ENCODE measurements at places on chromosomes 7 and 10.

DNA sequence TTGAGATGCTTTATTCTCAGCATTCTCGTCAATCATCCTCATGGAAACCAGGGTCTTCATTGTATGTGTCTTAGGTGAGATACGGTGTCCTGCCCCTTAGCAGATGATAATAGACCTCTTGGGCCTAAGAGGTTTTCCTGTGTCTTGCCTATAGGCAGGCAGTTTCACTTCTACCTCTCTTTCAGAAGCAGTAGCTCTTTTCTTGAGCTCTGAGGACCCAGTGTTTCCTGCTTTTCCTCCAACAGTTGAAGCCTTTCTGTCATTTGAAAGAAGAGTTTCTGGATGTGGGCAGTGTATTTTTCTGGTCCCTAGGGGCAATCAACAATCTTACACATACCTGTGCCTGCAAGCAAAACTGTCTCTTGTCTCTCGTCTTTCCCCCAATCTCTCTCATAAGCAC is 1550.3 kb upstream of the LRRTM3 start:
- no peak for DNase-seq

DNA sequence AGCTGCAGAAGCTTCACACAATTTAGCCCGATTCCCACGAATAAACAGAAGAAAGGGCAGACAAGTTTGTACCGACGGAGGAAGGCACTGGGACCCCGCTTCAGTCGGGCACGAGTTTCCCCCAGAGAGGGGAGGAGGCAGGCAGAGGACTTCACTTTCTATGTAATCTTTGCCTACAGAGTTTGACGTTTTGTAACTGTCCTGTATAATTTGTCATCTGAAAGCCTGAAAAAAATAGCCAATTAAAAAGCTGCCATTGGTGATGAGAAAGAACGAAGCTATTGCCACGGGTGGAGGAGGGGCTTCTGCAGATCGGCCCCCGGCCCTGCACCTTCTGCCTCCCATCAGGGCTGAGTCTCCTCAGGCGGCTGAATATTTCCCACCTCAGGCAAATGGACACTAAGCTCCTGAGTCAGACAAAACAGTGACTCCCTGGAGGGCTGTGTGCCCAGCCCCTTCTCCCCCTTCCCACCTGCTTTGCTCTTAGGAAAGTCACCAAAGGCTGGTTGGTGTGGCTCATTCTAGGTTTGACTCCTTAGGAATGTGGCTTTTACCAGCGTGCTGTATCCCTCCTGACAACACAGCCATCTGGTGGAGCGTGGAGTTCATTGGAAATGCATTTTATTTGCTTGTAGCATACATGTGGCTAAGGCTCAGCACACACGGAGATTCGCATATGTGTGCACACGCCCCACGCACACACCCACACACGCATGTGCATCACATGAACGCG is 117.4 kb downstream of the VIPR2 start:
- no peak for DNase-seq

DNA sequence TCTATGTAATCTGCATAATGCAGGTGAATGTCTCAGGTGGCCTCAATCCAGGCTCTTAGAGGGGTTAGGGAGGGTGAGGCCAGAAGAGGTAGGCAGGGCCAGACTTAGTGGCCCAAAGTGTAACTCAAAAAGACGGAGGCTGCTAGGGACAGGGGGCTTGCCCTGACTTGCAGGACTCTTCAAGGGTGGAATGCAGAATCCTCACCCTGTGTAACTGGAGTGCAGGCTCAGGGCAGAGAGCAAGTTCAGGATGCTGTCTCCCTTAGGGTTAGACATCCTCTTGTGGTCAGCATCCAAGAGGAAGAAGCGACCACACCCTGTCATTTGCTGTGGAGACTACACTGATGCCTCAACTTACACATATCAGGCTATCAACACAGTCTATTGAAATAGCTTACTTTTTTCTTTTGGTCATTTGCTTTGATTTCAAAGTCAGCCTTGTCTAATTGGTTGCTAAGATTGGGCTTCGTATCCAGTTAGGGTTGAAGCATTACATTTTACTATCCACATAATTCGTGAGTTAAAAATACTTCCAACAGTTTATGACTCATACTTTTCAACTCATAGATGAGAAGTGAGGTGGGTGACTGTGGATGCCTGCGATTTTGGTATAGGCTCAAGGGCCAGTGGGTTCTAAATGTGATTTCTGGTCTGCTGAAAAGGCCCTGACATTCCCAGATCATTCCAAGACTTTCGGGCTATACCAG is 563.6 kb downstream of the SUGCT start:
- no peak for DNase-seq

DNA sequence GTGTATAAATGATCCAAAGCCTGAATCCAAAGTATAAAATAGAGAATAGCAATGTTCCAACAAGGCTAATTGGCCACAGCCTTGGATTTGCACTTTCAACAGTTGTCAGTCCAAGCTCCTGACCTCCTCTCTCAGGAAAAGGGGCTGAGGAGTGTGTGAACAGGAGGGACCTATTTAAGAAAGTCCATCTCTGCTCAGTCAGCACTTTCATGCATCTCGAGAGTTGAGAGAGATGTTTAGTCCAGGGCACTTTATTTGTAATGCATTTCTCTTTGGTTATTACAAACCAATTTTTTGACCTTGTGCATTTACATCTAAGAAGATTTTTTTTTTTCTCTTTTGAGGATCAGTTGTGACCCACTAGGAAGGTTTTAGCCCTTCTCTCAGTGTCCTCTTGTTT is 244.2 kb downstream of the CREB5 start:
- no peak for DNase-seq

- DNase-seq, result no peak
These were observed 47.6 kb downstream of the STEAP1B start for GRCh38 chr7:22452142-22452959.

- peak; percentile 83 for DNase-seq
These were observed 142.4 kb downstream of the SH3PXD2A start for GRCh38 chr10:103712898-103713498.

DNA sequence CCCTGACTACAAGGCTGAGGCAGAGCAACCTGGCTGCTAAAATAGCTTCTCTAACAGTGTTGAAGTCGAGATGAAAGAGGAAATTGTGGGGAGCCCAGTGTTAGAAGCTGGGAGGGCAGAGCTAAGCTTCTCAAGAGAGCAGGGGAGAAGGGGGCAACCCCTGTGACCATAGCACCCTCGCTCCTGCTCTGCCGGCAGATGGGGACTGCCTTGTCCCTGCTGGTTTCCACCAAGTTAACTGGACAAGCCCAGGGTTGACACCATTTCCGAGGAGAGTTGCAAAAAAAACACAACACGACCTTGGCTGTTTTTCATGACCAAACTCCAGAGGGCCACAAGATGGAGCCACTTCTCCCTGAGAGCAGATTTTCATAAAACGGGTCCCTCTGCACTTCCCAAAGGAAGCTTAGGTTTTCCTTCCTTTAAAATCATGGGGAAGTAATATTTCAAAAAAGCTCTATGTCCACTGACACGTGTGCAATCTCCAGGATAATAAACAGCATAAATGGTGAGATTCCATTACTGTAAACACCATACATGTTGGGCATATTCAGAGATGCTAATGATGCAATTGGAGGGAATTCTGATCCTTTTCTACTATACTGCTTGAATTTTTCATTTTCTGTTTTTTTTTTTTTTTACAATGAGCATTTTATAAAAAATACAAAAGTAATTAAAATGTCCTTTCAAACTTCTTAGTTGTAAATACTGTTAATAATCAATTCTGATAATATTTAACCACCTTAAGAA is 140.4 kb downstream of the PIP4K2A start:
- DNase-seq, result peak; percentile 13

DNA sequence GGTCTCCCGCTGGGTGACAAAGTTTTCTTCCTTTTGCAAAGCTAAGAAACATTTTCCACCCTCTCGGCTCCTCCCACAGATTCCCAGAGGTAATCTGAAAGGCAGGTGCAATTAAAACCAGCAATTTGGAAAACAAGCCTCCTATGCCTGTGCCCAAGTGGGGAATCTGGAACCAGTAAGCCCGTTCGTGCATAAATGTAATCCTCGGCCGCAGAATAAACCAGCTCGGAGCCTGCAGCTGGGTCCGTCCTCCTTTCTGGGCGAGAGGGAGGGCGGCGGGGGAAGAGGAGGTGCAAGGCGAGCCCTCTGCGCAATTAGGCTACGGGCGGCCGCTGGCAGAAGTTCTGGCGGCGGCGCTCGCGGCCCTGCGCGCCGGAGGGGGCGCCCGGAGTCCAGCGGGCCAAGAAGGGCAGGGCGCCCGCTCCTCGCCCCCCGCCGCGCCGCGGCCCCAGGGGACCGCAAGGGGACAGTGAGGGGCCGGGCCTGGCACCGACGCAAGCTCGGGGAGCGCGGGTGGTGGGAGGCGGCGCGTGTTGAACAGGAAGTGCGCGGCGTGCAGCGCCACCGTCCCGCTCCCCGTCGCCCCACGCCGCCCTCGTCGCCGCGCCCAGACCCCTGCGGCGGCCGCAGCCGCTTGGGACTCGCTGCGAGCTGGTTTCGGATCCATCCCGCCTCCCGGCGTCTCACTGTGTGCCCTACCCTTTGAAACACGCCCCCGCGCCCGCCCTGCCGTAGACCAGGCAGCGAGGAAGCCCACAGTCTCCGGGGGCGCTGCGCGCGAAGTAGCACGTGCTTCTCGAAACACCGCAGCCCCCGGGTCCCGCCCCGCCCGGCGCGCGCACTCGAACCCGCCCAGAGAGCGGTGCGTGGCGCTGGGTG is at the start of gene PRKAG2:
PRKAG2 (minus strand) TSS at position 217 of the 879 bp plus-strand sequence. CDS start 495 bp downstream, outside the sequence.
- DNase-seq, result peak; percentile 49

DNA sequence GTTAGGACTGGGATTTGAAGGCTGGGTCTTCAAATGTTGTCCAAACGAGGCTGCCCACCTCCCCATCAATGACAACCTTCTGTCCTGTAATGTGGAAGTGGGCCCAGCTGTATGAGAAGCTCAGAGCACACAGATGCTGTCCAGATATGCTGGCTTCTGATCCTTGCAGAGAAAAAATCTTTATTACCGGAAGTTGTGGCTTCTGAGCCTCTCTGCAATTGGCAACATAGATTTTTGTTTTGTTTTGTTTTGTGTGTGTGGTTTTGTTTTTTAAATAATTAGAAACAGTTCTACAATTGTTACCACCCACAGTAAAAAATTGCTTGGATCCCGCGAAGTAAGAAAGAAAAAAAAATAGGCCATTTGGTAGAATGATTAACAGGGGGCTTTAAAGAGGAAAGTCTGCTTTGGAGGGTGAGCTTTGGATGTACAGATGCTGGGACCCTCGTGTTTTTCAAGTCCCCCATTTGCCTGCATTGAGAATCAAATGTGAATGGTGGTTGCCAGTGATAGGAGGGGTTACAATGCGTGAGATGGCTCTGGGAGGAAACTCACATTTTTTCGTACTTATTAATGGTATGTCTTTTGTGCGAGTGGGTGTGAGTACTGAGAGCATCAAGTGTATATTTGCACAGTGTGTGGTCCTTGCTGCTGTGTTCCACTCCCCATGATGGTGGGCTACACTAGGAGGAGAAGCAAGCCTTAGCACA is 153.2 kb downstream of the TCF7L2 start:
- no peak for DNase-seq

GRCh38 chr10:28681928-28682750 is 4.8 kb downstream of the BAMBI start:
- DNase-seq, result no peak

DNA sequence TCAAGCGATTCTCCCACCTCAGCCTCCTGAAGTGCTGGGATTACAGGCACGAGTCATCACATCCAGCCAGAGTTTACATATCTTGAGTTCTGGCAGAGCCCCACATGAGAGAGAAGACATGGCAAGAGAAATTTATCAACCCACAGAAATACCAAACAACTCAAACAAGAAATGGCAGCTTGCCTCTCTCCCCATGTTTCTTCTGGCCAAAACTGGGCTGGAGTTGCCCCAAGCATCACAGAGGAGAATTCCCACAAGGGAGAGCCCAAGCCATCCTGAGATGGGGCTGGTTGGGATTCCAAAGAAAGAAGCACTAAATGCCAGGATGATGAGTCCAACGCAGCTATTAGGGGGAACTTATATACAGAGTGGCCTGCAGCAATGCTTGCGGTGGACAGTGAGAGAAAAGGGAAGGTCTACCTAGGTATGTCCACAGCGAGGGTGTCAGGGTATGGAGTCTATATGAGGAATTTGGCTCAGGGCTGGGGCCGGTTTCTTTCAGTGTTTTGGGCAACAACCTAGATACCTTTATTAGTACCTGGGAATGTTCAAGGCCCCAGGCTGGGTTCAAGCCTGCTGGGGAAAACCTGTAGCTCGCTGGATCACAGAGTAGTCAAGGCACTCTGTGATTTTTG is 14.5 kb upstream of the PAX4 start:
- DNase-seq, result no peak

- no peak for DNase-seq
These were observed 56.3 kb downstream of the CAMK1D start for GRCh38 chr10:12405342-12406320.

GRCh38 chr10:47241946-47242867 is 57.8 kb upstream of the GDF10 start:
- DNase-seq, result no peak

GRCh38 chr7:106312906-106313305 is 28.1 kb upstream of the NAMPT start:
- no peak for DNase-seq

GRCh38 chr10:102595897-102596296 is 48.4 kb upstream of the TRIM8 start:
- no peak for DNase-seq

- DNase-seq, result no peak
These were observed 167.3 kb downstream of the USP6NL start for GRCh38 chr10:11444155-11444530.

GRCh38 chr7:1176891-1177373 is 16.9 kb upstream of the ZFAND2A start:
- peak; percentile 62 for DNase-seq

- DNase-seq, result no peak
These were observed 238.5 kb downstream of the ZMYND11 start for GRCh38 chr10:373526-374309.

- DNase-seq, result no peak
These were observed 721.1 kb upstream of the C7orf33 start for GRCh38 chr7:147869456-147869855.

DNA sequence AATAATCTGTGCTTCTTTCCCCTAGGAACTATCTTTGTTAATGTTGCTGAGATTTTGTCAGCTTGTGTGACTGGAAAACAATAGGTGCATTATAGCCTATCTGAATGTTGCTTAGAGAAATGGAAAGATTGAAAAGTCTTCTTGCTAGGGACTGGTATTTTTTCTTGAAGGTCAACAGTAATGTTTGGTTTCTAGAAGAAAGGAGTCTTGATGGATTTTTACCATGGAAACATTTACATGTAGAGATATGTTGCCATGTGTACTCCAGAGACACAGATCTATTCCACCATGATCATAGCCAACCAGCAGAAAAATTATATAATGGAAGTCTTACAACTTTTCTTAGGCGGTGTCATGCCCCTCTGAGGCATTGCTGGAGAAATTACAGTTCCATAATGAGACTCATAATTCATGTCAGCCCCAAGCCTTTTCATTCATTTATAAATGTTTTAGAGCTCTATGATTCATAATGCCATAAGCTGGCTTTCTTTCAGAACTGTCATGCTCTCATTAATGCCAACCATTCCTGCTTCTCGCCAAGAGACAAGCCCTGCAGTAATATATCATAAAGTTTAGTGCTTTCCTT is 175.1 kb upstream of the PTPRZ1 start:
- no peak for DNase-seq

- no peak for DNase-seq
These were observed 683 bp downstream of the MACROH2A2 start for GRCh38 chr10:70053218-70053840.

- no peak for DNase-seq
These were observed 84.8 kb downstream of the ANLN start for GRCh38 chr7:36474283-36475010.

- DNase-seq, result no peak
These were observed 244.5 kb upstream of the PITRM1 start for GRCh38 chr10:3417096-3417495.
